ENCODE measurements at places on chromosomes 7 and 10.

DNA sequence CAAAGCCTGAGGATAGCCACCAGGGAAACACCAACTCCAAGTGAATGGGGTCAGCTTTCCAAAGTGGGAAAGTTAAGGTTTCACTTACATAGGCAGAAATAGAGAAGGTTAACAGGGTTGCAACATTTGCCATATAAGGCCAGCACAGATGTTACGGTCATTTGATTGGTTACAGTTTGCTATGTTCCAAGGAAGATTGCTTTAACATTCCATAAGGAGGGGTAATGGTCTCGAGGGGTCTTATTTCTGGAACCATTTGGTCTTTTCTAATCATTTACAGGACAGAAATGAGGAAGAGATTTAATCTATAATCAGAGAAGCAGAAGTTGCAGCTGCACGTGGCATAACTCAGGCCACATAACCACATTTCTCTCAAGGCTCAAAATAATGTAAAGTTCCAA, 679.4 kb upstream of the C7orf33 start:
- DNase-seq, result no peak

GRCh38 chr10:15627617-15628196, 92.0 kb downstream of the ITGA8 start:
- no peak for DNase-seq

DNA sequence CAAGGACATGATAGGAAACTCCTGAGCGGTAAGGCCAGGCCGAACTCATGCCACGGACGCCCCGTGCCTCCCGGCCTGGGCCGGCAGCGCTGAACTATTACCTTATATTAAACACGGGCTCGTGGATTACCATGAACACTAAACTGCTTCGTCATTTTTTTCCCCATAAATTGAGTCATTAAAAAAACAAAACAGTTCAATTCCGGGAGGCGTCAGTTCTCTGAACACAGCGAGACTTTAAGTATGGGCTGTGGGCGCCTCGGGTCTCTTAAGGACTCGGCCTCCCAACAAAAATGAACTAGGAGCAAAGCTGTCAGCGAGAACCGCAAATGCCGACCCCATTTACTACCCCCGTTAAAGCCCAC, 519 bp downstream of the PITRM1 start:
- DNase-seq, result peak; percentile 66

DNA sequence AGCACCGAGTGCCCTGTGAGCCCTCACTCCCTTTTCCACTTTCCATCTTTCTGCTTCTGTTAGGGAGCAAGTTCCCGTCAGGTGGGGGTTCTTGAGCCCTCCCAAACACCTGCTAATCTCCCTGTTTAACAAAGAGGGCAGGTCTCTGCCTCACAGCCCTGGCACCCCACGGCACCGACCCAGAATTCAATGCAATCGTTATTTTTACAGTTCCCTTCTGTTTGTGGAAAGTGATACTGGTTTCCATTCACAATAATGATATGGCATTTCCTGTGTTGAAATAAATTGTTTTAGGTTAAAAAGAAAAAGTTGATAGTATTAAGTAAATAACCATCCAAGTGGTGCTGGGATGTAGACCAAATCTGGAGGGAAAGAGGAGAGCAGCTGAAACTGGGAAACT, 38.8 kb upstream of the SLC29A3 start:
- no peak for DNase-seq

- no peak for DNase-seq
Observed at GRCh38 chr7:28298870-28299518, 113.3 kb upstream of the CREB5 start.

- no peak for DNase-seq
Observed at GRCh38 chr10:69744971-69745370, 56.7 kb upstream of the COL13A1 start.

GRCh38 chr10:87000491-87000890, 19.6 kb upstream of the FAM25A start:
- DNase-seq, result no peak

DNA sequence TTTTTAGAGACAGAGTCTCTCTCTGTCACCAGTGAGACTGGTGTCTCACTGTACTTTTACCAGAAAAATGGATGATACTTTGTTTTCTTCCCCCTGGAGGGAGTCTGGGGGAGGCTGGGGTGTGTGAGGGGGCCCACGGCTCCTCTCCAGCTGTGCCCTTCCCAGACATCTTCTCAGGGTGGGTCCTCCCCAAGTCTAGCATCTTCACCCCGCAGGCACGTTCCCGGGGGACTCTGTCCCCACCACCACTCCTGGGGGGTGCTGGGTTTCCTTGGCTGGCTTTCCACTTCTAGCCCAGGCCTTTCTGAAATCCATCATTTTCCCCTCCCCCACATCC, 61.8 kb upstream of the MKRN1 start:
- no peak for DNase-seq

DNA sequence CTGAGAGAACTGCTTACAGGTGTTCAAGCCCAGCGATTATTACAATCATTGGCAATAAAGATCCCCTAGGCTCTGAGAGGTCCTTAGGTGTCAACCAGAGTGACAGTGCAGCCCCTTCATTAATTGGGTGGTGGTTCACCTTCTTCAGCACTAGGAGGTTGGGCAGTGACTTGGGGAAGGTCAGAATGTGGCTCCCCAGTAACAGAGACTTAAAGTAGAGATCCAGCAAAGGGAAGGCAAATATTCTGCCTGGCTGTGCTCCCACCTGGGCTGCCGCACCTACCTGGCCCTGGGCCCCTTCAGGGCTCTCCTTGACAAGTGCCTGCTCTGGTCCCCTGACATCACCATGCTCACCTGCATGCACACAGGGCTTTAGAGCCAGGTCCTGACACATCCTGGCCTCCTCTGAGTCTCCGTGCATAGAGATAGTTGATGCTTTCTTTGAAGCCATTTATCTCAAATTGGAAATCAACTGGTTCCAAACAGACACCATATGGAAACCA, 1.9 kb downstream of the CLRN3 start:
- no peak for DNase-seq

DNA sequence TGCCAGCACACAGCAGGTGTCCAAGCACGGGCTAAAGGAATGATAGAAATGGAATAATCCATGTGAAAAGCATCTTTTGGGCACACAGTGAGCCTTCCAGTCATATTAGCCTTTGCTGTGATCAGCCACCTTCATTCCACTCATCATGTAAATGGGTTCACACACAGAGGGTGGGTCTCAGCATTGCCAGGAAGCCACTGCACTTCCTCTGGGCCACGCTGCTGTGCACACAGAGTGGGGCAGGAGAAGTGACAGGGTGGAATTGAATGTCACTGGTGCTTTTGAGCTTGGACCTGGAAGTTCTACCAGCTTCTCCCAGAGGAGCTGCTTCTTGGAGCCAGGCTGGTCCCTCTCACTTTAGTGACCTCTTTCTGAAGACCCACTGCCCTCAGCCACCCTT, 203.5 kb downstream of the USP6NL start:
- no peak for DNase-seq

- DNase-seq, result no peak
Observed at GRCh38 chr7:134908289-134908688, 78.0 kb upstream of the AGBL3 start.

GRCh38 chr7:35374858-35375257, 121.0 kb upstream of the TBX20 start:
- DNase-seq, result no peak

DNA sequence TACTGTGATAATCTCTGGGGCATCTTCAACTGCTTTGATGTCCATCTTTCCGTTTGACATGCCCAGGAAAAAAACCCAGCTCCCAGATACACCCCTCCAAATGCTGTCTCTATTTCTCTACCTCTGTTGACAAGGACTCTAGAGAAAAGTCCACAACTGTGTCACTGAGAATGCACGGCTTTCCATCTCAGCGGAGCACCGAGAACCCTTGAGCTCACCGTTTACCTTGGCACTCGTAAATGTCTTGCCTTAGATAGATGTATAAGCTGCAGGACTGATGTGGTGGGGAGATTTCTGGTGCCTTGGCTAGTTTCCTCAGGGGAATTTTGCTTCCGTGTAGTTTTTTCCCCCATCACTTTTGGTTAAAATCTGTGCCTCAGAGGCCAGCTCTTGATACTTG, 7.4 kb upstream of the MAPK8 start:
- no peak for DNase-seq

GRCh38 chr10:43174969-43175368, 36.7 kb downstream of the CSGALNACT2 start:
- no peak for DNase-seq

- peak; percentile 83 for DNase-seq
Observed at GRCh38 chr10:87095236-87095945, 385 bp downstream of the SHLD2 start.

GRCh38 chr7:116426428-116427156, 72.9 kb upstream of the CAV2 start:
- no peak for DNase-seq

GRCh38 chr7:142313528-142313927, 55.7 kb upstream of the PRSS58 start:
- DNase-seq, result no peak

DNA sequence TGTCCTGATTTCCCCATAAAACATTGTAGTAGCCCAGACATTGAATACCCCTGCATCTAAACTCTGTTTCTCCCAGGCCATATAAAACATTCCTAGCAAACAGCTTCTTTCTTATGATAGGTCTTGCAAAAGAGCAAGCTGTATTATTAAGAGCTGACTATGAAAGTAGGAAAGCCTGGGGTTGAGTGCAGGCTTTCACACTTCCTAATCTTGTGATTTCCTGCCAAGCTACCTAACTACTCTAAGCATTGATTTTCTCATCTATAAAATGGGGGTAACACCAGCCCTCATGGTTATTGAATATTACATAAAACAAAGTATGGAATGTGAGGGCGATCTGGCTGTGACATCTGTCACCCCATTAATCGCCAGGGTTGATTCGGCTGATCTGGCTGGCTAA, 81.8 kb downstream of the ZNF277 start:
- DNase-seq, result no peak

DNA sequence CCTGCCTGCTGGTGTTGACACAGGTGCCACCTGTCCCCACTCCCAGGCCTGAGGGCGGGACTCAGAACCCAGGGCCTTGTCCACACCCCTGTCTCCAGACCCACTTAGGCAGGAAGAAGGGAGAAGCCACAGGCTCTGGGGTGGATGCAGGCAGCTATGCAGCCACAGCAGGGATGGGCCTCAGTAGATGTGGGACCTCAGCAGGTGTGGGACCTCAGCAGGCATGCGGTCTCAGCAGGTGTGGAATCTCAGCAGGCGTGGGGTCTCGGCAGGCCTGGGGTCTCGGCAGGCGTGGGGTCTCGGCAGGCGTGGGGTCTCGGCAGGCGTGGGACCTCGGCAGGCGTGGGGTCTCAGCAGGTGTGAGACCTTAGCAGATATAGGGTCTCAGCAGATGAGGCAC, 118.0 kb upstream of the PITRM1 start:
- no peak for DNase-seq

DNA sequence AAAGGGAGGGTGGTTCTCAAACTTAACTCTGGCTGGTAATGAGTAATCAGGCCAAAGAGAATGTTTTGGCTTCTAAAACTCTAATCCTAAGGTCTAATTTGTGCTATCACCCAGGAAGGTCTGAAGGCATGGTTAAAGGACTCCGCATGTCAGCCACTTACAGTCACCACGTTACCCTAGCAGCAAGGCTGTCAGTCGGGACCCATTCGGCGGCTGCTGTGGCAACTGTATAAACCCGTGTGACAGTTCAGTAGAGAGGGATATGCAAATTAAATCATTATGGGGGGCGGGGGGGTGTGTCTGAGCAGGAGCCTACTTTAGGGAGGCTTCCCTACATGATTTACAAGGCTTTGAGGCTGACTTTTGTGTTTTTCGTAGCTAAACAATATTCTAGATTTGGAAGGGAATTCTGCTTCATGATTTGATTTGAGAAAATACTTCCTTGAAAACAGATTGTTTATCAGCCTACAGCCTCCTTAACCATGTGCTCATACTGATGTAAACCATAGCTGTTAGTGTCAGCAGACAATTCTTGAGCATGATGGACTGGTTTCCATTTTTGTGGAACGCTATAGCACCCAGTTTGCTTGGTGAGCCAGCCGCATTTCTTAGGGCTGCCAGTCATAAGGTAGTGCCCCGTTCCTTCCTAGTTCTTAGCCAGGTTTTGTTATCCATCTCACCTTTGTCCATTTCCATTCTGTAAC, 284.4 kb downstream of the USP6NL start:
- DNase-seq, result no peak

DNA sequence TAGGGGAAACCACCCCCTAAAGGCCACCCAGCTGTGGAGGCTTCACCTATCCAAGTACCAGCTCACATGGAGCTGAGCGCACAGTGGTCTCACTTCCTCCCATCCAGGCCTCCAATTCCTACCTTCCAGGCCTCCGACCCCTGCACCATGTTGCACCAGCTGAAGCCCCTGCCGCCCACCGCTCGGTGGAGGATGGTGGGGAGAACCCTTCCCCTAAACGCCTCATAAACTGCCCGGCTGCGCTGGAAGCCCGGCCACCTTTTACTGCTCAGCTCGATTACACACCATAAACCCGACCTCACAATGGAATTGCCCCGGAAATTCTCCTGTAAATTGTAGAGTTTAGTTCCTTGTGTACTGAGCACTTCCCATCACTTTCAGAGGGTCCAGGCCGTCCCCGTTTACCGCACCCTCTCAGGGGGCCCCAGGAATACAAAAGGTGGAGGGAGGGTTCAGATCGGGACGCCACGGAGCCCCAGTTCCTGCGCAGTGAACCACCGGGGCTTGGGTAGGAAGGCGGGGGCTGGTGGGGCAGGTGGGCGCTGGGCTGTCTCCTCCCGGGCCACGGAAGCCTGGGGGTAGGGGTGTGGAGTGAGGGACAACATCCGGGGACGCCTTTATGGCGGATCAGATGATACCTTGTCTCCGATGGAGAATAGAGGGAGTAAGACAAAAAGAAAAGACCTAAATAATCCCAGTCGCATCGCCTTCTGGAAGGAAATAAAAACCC, 1.4 kb upstream of the HOXA7 start:
- no peak for DNase-seq

DNA sequence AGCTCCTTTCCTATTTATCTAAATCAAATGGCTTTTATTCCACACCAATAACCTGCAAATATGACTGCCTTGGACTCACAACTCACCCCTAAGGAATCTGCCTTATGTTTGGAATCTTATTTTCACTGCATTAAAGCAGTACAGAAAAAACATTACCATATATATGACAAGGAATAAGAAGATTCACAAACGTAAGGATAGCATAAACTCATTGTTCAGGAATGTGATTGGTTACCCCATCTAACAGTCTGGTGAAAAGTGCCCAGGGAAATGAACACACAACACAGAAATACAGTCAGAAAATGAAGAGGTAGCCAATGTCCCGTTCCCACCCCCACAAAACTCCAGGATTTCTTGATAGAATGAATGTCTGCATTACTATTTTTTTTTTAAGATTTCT, 2.0 kb downstream of the PPP3CB start:
- DNase-seq, result no peak

- no peak for DNase-seq
Observed at GRCh38 chr7:127986581-127987521, 44.4 kb downstream of the LRRC4 start.
